ENCODE measurements at places on chromosomes 12 and 14. TPM values are rescaled to one million over a fixed set of nuclear protein-coding genes. Genes with fewer than 3 reads are reported as not detected.
A peak's percentile ranks its signal among the peaks of the same experiment; 100 is the strongest.

- H3K4me1 ChIP-seq, result peaks cover 13% of the 10 kb centered on the region
- no peaks in the 10 kb centered on the region for H3K36me3 ChIP-seq
- H3K27ac ChIP-seq, result no peak overlapping the region
- H3K27me3 ChIP-seq, result no peaks in the 10 kb centered on the region
- no peak for DNase-seq
Measured at GRCh38 chr12:31773867-31774266, 45.0 kb upstream of the AMN1 start.

GRCh38 chr14:36519431-36520321 lies at the start of gene NKX2-1:
Gene NKX2-1, minus strand, starts transcription at chr14:36520232. Its CDS starts 103 bp downstream, at chr14:36520129.
- H3K27ac ChIP-seq, result no peak within 1 kb of the TSS
- peaks cover 98% of the 10 kb centered on the region for H3K27me3 ChIP-seq
- peaks cover 3% of the 10 kb centered on the region for H3K36me3 ChIP-seq
- H3K4me3 ChIP-seq, result no peak within 1 kb of the TSS
- peaks cover 5% of the 10 kb centered on the region for H3K4me1 ChIP-seq
- DNase-seq, result peak; percentile 7

DNA sequence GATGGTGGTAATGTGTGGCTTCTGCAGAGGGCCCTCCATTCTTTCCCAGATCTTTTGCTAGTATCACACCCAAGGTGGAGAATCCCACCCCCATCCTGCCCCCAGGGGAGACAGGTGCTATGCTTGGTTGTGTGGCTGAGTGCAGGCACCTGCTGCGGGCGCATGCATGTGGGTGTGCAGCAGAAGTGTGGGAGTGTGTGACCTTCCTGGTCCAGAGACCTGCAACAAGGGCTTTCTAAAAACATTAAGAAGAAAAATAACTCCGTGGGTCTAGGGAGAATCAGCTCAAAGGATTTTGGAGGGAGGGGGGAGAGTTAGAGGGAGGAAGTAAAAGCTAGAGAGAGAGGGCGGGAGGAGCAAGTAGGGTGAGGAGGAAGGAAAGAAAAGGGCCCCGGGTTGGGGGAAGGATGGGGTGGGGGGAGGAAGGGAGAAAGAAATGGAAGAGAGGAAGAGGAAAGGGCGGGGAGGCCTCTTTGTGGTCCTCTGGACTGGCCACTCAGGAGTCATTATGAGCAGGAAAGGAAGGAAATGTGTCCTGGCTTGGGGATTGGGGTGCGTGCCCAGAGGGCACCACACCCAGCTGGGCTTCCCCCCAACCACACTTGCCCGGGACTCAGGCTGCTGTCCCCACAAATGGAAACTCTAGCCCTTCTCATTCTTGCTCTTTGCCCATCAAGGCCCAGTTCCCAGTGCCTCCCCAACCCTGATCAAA lies 3.1 kb upstream of the FIGNL2 start:
- no peaks in the 10 kb centered on the region for H3K36me3 ChIP-seq
- peaks cover 41% of the 10 kb centered on the region for H3K4me1 ChIP-seq
- no peak overlapping the region for H3K27ac ChIP-seq
- no peak for DNase-seq
- peak overlapping the region; percentile 87 for H3K4me3 ChIP-seq

DNA sequence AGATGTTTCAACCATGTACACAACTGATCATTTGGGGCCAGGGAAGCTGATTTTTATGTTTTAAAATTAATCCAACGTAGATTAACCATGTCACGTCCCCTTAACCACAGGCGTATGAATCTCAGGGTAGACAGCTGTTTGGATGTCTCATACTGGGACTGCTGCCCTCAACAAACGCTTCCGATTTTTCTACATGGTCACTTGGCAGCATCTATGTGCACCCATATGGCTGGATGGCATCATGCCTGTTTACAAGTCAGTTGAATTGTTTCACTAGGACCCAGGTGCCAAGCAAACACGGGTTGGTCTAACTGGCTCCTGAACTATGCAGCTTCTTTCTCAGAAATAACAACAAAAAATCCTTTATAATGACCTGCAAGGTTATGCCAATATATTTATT lies 393.8 kb downstream of the NPAS3 start:
- DNase-seq, result no peak
- H3K36me3 ChIP-seq, result peaks cover 14% of the 10 kb centered on the region
- H3K4me3 ChIP-seq, result no peak overlapping the region
- H3K27ac ChIP-seq, result no peak overlapping the region
- H3K27me3 ChIP-seq, result no peaks in the 10 kb centered on the region

DNA sequence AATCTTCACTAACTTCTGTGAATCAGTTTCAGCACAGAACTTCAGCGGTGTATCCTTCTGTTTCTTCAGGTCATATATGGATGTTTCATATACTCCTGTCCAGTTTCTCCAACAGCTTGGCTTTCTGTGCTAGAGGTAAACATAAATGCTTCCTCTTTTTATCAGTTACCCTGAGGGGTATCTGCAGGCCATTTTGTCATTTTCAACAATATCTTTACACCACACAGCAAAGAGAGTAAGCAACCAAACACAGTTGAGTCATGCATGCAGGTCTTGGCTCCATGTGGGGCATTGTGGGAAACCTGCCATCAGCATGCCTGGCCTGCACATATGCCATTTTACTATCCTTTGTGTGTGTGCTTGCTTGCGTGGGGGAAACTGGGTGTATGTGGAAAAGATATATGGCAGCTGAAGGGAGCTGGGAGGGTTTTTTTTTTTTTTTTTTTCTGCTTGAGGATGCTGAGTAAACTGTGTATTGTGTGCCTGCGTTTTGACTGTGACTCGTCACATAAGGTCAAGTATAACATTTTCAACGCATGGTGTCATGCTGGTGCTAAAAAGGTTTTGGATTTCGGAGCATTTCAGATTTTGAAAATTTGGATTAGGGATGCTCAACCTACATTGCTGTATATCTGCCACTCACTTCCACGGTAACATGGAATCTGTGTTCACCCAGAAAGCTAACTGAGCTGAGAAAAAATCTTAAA lies 56.1 kb upstream of the YARS2 start:
- no peak overlapping the region for H3K4me3 ChIP-seq
- H3K4me1 ChIP-seq, result peaks cover 14% of the 10 kb centered on the region
- H3K36me3 ChIP-seq, result peaks cover 13% of the 10 kb centered on the region
- DNase-seq, result no peak
- no peaks in the 10 kb centered on the region for H3K27me3 ChIP-seq

DNA sequence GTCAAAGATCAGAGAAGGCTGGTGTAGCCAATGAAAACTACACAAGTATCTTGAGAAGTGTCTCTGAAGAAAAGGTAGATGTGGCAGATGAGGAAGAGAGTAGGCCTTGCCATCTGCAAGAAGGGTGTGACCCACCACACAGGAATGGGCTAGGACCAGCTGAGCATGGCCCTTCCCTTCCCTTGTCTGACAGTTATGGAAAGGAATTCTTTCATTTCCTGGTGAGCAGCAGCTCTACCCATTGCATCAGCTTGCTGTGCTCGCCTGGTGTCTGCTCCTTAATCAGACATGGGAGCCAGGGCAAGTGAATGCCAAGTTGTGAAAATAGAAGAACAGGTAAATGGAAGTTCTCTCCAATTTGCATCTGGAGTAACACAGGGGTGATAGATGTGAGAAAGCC lies 145.2 kb upstream of the KRR1 start:
- H3K27me3 ChIP-seq, result no peaks in the 10 kb centered on the region
- peaks cover 29% of the 10 kb centered on the region for H3K4me1 ChIP-seq
- DNase-seq, result no peak
- no peak overlapping the region for H3K27ac ChIP-seq
- H3K4me3 ChIP-seq, result no peak overlapping the region
- H3K36me3 ChIP-seq, result no peaks in the 10 kb centered on the region

GRCh38 chr12:92769124-92769901 lies 66.5 kb downstream of the PLEKHG7 start:
- peaks cover 63% of the 10 kb centered on the region for H3K4me1 ChIP-seq
- no peak for DNase-seq
- H3K4me3 ChIP-seq, result peak overlapping the region; percentile 48
- no peaks in the 10 kb centered on the region for H3K27me3 ChIP-seq
- no peaks in the 10 kb centered on the region for H3K36me3 ChIP-seq
- H3K27ac ChIP-seq, result no peak overlapping the region

GRCh38 chr12:71994715-71995114 lies 56.1 kb downstream of the TPH2 start:
- H3K4me1 ChIP-seq, result no peaks in the 10 kb centered on the region
- no peaks in the 10 kb centered on the region for H3K36me3 ChIP-seq
- no peak overlapping the region for H3K27ac ChIP-seq
- H3K4me3 ChIP-seq, result no peak overlapping the region
- no peak for DNase-seq

LHX5 gene
- total RNA-seq, result 1.8 TPM

TOMM20L gene
- 0.52 TPM for total RNA-seq

LRIG3 gene
- 24.5 TPM for total RNA-seq

GNS gene
- 48.2 TPM for total RNA-seq

SLC25A21 gene
- total RNA-seq, result 2.2 TPM

GLS2 gene
- 0.30 TPM for total RNA-seq
